ENCODE measurements at places on chromosomes 5 and 9.

- DNase-seq, result peak; percentile 12
Observed at GRCh38 chr9:20624201-20625002, 2.1 kb upstream of the MLLT3 start.

GRCh38 chr5:66864240-66864884 lies 268.2 kb downstream of the MAST4 start:
- no peak for DNase-seq

DNA sequence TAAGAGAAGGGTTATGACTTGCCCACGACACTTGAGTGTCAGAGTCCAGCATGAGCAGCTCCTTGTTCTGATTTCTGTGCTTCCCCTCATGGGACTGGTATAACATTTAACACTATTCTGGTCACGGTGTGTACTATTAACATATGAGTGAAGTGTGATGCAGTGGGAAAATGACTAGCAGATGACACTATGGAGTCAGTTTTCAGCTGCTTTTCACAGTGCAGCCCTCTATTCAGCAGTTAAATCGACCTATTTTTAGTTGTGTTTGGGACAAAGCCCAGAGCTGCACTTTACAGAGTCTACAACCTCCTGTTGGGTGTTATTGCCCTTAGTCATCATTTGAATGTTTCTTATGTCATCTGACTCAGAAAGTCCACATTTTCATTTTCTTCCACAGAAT lies 59.1 kb downstream of the CHSY3 start:
- DNase-seq, result no peak

GRCh38 chr5:156328161-156328560 lies 1.2 kb downstream of the SGCD start:
- DNase-seq, result no peak

DNA sequence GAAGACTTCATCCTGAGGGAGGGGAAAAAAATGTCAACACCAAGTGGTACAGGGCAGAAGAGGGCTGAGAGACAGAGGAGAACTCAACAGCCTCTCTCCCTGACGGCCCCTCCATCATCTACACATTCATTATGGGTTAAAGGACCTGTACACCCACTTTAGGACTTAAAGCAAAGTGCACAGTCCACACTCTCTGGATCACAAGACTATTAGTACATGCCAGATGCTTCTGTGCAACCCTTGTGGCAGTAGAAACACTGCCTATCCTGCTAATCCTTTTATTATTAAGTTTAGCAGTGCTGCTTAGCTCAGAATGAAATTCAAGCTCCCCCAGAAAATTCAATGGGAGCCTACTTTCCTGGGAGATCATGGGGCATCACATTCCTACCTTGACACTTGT lies 1.9 kb downstream of the FRMD3 start:
- DNase-seq, result no peak

GRCh38 chr5:143812085-143812705 lies at the start of gene HMHB1:
TSS of gene HMHB1 (plus strand) at chr5:143812161.
- DNase-seq, result no peak

GRCh38 chr9:110217656-110218099 lies 9.7 kb upstream of the C9orf152 start:
- DNase-seq, result no peak

DNA sequence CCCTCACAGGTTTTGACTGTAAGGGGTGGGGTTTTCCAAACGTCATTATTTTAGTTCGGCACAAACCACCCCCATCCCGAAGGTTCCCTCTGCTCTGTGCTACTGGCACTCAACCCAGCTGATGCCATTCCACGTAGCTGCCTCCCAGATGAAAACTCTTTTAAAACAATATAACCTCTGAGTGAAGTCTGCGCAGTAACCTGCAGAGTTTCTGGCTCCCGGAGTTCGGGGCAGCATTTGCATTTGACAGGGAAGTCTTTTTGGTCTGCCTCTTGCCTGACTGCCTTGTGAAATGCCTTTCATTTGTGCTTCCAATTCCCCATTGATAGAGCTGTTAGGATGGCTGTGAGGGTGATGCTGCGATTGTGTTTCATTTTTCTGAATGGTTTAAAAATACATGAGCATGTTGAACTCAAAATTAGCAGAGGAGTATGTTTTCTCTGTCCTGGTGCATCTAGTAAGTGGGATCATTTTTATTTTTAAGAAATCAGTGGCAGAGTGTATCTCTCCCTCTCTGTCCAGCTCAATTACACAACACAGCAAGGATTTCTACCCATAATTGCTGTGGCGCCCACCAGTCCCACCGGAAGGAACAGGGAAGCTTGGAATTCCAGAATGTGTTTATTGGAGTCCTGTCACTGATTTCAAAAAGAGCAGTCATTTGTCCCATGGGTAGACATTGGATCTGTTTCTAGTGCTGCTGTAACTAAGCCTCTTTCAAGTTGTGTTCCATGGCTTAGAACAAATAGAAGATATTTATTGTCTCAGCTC lies 24.8 kb downstream of the ADCY2 start:
- no peak for DNase-seq

GRCh38 chr9:138098116-138098907 lies 220.7 kb downstream of the CACNA1B start:
- DNase-seq, result no peak

- DNase-seq, result no peak
Observed at GRCh38 chr5:69043655-69043996, 50.2 kb upstream of the SLC30A5 start.

- no peak for DNase-seq
Observed at GRCh38 chr9:32350682-32351081, 33.8 kb upstream of the ACO1 start.

- no peak for DNase-seq
Observed at GRCh38 chr9:96163161-96163560, 138.8 kb downstream of the HSD17B3 start.

GRCh38 chr9:137052998-137053943 lies 590 bp downstream of the ENTPD2 start:
- no peak for DNase-seq

- DNase-seq, result no peak
Observed at GRCh38 chr5:58326022-58326421, 133.9 kb downstream of the PLK2 start.

DNA sequence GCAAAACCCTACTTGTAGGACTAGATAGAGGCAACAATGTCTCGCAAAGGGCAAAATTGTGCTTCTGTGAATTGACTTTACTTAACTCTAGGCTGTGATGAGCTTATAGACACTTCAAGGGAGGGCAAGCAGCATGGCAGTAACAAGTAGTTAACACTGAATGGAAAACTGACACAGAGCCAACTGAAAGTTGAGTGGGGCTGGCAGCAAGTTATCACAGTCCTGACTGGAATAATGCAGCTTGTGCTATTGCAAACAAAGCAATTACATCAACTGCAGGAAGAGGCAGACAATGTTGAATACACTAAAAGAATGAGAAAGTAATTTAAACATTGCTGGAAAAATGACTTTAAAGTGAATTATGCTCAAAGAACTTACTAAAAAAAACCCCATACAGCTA lies 62.2 kb downstream of the RNF38 start:
- DNase-seq, result no peak

DNA sequence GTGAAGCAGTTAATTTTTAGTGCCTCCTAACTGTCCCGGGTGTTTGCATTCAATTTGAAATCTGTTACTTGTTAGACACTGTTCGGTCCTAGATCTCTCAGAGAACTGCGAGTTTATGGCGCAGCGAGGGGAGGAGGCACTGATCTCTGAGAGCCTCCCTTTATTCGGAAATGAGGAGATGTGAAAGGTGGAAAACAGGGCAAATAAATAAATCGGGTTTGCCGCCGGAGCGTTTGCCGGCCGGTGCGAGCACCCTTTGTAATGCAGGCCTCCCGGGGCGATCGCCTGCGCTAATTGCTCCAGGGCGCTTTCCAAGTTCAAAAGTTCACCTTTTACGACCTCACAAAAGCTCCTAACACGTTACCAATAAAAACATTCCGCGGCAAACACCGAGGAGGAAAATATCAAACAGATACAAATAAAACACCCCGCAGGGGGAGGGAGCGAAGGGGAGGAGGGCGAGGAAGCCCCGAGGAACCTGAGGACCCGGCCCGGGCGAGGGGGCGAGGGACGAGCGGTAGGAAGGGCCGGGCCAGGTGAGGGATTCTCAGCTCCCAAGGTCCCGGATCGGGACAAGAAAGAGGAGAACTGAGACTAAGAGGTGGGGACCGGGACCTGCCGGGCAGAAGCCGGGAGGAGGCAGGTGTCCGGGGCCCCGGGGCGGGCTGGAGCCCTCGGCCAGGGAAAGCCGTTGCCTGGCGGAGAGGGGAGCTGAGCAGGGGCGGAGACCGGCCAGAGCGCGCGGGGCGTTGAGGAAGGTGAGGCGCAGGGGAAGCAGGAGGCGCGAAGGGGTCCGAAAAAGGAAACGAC lies 1.4 kb downstream of the NR6A1 start:
- no peak for DNase-seq

GRCh38 chr5:157626831-157627230 lies 25.4 kb downstream of the SOX30 start:
- no peak for DNase-seq

DNA sequence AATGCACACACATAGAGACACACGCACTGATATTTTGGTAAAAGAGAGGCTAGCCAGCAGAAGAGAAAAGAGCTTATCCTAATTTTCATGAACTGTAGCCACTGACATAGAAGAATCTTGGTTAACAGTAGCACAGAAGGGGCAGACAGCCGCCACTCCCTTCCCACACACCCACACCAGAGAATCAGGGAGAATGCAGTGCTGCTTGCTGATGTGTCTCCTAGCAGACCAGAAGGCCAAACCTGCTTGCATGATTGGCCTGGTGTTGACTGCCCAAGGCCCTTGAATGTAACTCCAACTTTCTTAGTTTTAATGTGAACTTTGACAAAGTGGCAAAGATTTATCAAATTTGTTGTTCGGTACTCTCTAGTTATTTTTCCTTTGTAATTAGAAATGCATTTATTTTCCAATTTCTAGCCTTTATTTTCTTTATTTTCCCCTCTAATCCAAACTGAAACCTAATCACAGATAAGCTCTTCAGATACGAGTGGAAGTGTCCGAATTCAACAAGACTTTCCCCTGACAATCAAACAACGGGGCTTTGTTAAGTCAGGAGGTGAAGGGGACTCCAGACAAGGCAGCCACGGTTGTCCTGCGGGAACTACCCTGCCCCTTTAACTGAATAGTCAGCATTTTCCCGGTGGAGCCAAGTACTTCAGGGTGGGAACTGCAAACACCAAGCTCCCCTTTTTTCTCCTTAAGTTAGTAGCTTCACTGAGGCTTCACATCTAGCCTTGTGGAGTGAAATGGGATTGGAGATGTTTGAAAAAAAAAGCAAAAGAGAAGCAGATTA lies 81.9 kb upstream of the CTSL start:
- no peak for DNase-seq

DNA sequence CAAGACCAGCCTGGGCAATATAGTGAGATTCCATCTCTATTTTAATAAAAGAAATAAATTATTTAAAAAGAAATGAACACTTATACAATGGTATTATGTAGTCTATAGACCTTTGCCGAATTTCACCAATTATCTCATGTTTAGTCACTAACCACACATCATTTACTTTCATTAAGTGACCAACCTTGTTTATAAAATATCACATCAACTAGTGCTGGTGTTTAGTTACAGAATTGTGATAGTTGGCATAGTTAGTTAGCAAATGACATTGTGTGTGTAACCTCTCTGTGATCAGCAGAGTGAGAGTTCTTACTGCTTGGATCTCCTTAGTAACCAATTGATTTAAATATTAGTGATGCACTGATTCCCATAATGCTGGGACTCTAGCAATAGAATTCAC lies 71.8 kb downstream of the PRR16 start:
- no peak for DNase-seq
